ENCODE measurements at places on chromosomes 1 and 21. TPM values are rescaled to one million over a fixed set of nuclear protein-coding genes. Genes with fewer than 3 reads are reported as not detected.

DNA sequence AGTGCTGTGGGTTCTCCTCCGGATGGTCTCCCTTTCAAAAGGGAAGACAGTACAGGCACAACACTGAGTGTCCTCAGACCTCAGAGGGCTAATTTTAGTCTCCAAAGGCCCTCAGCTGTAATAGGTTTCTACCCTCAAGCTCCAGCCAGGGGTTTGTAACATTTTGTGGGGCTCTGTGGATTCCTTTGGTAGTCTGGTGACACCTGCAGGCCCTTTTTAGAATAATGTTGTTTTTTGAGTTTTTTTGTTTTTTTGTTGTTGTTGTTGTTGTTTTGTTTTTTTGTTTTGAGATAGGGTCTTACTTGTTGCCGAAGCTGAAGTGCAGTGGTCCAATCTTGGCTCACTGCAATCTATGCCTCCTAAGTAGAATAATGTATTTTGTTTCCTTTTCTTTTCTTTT lies 15.0 kb upstream of the TMEM201 start:
- DNase-seq, result no peak

DNA sequence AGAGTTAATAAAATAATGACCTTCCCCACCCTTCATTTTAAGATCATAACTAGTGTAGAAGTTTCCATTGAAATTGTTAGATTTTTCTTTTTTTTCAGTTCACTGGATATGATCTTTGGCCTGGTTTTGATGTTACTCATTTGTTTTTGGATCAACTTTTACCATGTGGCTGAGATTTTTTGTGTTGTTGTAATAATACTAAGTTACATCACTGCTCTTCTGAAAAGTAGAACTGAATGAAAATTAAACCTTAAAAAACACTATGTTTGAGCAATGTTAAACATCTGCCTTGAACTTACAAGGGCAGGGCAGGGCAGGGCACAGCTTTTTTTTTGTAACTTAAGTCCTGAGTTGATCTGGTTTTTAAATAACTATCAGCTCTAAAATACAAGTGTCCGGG lies 204.8 kb upstream of the ADAMTS5 start:
- DNase-seq, result no peak

- DNase-seq, result no peak
These were observed 149.7 kb downstream of the TGFBR3 start for GRCh38 chr1:91736146-91736714.

DNA sequence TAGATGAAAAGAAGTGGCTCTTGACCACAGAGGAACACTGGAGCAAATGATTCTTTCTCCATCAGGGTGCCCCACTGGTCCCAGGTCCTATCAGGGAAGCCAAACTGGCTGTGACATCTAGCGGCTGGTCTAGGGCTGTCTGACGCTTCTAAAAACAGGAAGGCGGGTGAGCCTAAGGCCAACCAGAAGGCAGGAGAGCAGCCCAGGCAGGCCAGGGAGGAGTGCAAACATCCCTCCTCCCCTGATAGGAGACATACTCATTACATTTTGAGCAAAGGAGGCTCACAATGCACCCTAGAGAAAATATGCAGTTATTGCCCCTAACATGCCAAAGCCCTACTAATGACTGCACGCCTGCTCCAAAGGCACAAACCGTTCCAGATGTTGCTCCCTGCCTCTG lies 10.4 kb upstream of the FOXE3 start:
- no peak for DNase-seq

GRCh38 chr1:52253421-52253820 lies 111.5 kb downstream of the ZFYVE9 start:
- no peak for DNase-seq

GRCh38 chr1:66415866-66416265 lies 118.1 kb upstream of the SGIP1 start:
- no peak for DNase-seq

DNA sequence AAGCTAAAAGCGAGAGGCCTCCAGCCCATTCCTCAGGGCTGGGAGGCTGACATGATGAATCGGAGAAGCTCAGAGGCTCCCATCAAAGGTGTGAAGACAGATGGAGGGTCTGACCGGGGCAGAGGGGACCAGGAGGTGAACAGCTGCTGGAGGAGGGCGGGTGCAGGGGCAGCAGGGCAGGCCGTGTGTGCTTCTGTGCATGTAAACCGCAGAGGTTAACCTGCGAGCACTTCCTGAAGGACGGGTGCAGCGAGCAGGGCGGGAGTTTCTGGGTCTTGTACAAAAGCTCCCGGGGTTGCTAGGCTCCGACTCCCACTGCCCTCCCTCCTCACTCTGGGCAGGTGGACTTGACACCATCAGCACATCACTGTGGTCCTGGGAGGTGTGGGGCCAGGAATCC lies 75.2 kb downstream of the PAX7 start:
- DNase-seq, result no peak

DNA sequence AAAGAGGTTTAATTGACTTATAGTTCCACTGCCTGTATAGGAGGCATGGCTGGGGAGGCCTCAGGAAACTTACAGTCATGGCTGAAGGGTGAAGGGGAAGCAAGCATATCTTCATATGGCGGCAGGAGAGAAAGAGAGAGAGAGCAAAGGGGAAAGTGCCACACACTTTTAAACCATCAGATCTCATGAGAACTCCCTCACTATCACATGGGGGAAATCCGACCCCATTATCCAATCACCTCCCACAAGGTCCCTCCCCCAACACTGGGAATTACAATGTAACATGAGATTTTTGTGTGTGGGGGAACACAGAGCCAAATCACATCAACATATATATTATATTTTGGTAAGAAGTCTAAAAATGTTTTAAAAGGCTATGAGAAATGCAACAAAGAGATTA lies 27.2 kb downstream of the FABP3 start:
- no peak for DNase-seq

GRCh38 chr1:43434256-43434655 lies 19.5 kb downstream of the HYI start:
- DNase-seq, result no peak

GRCh38 chr1:180085331-180085730 lies 69.3 kb upstream of the QSOX1 start:
- no peak for DNase-seq

- peak; percentile 85 for DNase-seq
These were observed 40.0 kb downstream of the CLDN17 start for GRCh38 chr21:30126576-30126975.

- DNase-seq, result no peak
These were observed 492.1 kb downstream of the LMO4 start for GRCh38 chr1:87820668-87821334.

GRCh38 chr1:191279266-191279800 lies 801.7 kb upstream of the BRINP3 start:
- no peak for DNase-seq

- DNase-seq, result no peak
These were observed 37.9 kb upstream of the SLC19A1 start for GRCh38 chr21:45580181-45580575.

GRCh38 chr1:118960026-118960561 lies 28.0 kb downstream of the TBX15 start:
- no peak for DNase-seq

GRCh38 chr1:231699784-231700183 lies 73.2 kb downstream of the DISC1 start:
- DNase-seq, result no peak

DNA sequence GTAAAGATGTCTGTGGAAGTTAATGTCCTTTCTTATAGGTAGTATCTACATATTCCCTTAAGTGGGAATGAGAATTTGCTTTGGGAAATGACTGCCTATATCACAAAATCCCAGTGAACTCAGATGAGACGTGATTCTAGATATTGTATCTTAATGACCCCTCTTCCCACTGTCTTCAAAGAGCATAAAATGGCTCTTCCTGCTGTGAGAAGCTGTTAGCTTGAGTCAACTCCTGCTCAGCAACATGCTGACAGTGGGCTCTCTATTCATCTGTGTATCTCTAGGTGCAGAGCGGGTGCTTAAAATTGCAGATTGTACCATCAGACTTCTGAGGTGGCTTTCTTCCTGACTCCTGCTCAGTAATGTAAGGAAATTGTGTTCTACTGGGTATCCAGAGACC lies 100.6 kb downstream of the SPAG17 start:
- DNase-seq, result no peak

GRCh38 chr1:189312499-189312898 lies 1165.2 kb downstream of the BRINP3 start:
- DNase-seq, result no peak

GRCh38 chr1:228900886-228901392 lies 165.7 kb downstream of the RHOU start:
- no peak for DNase-seq

- no peak for DNase-seq
These were observed 178.1 kb upstream of the PBX1 start for GRCh38 chr1:164380893-164381292.

DNA sequence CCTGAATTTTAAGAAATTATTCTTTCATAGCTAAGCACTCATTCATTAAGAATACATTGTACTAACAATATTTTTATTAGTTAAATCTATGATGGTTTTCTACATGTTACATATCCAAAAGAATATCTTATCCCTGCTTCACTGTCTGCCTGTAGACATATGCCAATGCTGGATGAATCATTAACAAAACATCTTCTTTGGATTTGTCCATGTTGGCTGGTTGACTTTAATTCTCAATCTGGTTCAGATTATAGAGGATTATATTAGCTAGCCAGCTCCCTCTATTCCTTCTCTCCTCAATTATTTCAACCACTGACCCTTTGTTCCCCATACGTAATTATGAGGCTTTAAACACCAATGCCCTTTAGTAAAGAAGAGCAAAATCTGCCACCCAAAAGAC lies 138.9 kb upstream of the DMRTA2 start:
- DNase-seq, result no peak

- DNase-seq, result no peak
These were observed 10.8 kb upstream of the COL8A2 start for GRCh38 chr1:36135796-36136195.

DNA sequence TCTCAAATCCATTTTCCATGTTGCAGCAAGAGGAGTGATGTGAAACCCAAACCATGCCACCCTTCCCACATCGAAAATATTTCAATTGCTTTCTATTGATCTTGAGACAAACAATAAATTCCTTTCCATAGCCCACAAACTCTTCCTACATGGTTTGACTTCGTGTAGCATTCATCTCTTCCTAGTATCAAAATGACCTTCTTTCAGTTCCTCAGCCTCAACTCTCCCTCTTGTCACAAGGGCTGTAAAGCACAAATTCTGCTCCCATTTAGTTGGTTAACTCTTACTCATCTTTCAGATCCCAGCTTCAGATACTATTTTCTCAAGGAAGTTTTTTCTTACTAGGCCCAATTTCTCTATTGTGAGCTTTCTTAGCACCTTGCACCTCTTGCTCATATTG lies 99.0 kb downstream of the ZNF281 start:
- DNase-seq, result no peak

Gene PGLYRP3
- total RNA-seq, result not detected

Gene CLCA4
- 0.24 TPM for total RNA-seq

Gene IL20
- not detected for total RNA-seq

Gene RGSL1
- total RNA-seq, result not detected

Gene CD48
- total RNA-seq, result not detected

Gene FAM151A
- not detected for total RNA-seq

Gene TMEM52
- total RNA-seq, result 0.67 TPM

Gene TMEM35B
- total RNA-seq, result 24.9 TPM
